ENCODE measurements at places on chromosomes 11 and 22.

GRCh38 chr11:116683982-116684381 lies 88.8 kb downstream of the BUD13 start:
- no peak for DNase-seq
- H3K36me3 ChIP-seq = no peaks in the 10 kb centered on the region
- peaks cover 7% of the 10 kb centered on the region for H3K27me3 ChIP-seq
- H3K27ac ChIP-seq = no peak overlapping the region
- H3K4me1 ChIP-seq = no peaks in the 10 kb centered on the region

- DNase-seq = peak; percentile 56
- peaks cover 21% of the 10 kb centered on the region for H3K4me1 ChIP-seq
- H3K4me3 ChIP-seq = peak overlapping the region; percentile 61
- no peak overlapping the region for H3K27ac ChIP-seq
- peaks cover 4% of the 10 kb centered on the region for H3K27me3 ChIP-seq
Observed at GRCh38 chr22:46072110-46072881, 78.0 kb upstream of the PPARA start.

- peaks cover 12% of the 10 kb centered on the region for H3K36me3 ChIP-seq
- H3K27me3 ChIP-seq = no peaks in the 10 kb centered on the region
- peaks cover 81% of the 10 kb centered on the region for H3K4me1 ChIP-seq
Observed at GRCh38 chr22:24153353-24153752, 27.9 kb upstream of the SUSD2 start.

- H3K27ac ChIP-seq = no peak overlapping the region
- no peaks in the 10 kb centered on the region for H3K36me3 ChIP-seq
- no peak for DNase-seq
- no peak overlapping the region for H3K4me3 ChIP-seq
Observed at GRCh38 chr11:116061322-116061721, 557.1 kb upstream of the CADM1 start.

GRCh38 chr11:64694821-64695365 lies 28.1 kb downstream of the NRXN2 start:
- H3K4me3 ChIP-seq = no peak overlapping the region
- H3K27ac ChIP-seq = no peak overlapping the region
- peaks cover 17% of the 10 kb centered on the region for H3K4me1 ChIP-seq
- peaks cover 22% of the 10 kb centered on the region for H3K27me3 ChIP-seq
- peak; percentile 22 for DNase-seq
- no peaks in the 10 kb centered on the region for H3K36me3 ChIP-seq

Measured in activated CD8-positive, alpha-beta T cell treated with anti-CD3 and anti-CD28 coated beads for 36 hours (primary cell).